ENCODE measurements at places on chromosomes 4 and X. TPM values are rescaled to one million over a fixed set of nuclear protein-coding genes. Genes with fewer than 3 reads are reported as not detected.

Gene KLHL13
- total RNA-seq: 0.31 TPM

Gene CYSLTR1
- not detected for total RNA-seq

Gene LUZP4
- not detected for total RNA-seq

Gene CFAP97
- 15.4 TPM for total RNA-seq

Gene TRIM61
- total RNA-seq: not detected

Gene SPANXB1
- 2.5 TPM for total RNA-seq

Gene CXorf58
- total RNA-seq: 0.18 TPM

Gene KLHL4
- 4.9 TPM for total RNA-seq

Gene OPRPN
- not detected for total RNA-seq

Gene RNF4
- 93.1 TPM for total RNA-seq

Gene HS3ST1
- 0.71 TPM for total RNA-seq

Gene CAPN6
- total RNA-seq: not detected

Gene PTTG2
- total RNA-seq: not detected

Gene CFAP47
- total RNA-seq: not detected

Gene TEX28
- not detected for total RNA-seq

Gene GLRA2
- not detected for total RNA-seq

Gene BANK1
- total RNA-seq: 1.0 TPM

Gene LRPAP1
- 138 TPM for total RNA-seq

Gene CD38
- total RNA-seq: 13.8 TPM

Gene NPY5R
- not detected for total RNA-seq

Gene GABRG1
- total RNA-seq: not detected

Gene FAM133A
- total RNA-seq: 1.0 TPM

Gene STS
- total RNA-seq: 2.2 TPM

Gene ZNF157
- 0.07 TPM for total RNA-seq

Measured in A549 treated with ZK216348 at 1 μM for 4 hours (cell line).